ENCODE measurements at places on chromosomes 2 and 18. TPM values are rescaled to one million over a fixed set of nuclear protein-coding genes. Genes with fewer than 3 reads are reported as not detected.

DNA sequence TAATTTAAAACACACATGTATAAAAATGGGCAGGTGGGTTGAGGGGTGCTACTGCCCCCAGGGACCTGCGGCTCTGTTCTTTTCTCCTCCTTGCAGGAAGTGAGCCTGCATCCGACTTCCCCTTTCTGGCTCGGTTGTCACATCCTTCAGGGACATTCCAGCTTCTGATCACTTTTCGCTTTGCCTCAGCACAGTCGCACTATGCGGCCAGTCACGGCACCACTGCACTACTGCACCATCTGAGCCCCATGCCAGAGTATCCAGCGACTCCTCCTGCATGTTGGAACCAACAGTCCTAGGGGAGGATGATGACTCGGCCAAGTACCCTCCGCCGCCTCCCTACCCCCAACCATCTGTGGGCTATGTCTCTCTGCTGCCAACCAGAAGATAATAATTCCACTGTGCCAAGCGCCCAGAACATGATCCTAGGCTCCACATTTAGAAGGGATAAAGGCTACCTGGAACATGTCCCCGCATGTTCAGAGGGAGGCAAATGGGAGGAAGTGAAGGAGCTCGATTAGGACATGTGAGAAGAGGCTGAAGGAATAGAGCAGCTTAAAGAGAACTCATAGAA lies 17.6 kb downstream of the CDC42EP3 start:
- no peak for DNase-seq

GRCh38 chr2:233165895-233166661 lies 85.4 kb upstream of the ATG16L1 start:
- peak; percentile 54 for DNase-seq

Gene LOXHD1
- 0.29 TPM for total RNA-seq

DNA sequence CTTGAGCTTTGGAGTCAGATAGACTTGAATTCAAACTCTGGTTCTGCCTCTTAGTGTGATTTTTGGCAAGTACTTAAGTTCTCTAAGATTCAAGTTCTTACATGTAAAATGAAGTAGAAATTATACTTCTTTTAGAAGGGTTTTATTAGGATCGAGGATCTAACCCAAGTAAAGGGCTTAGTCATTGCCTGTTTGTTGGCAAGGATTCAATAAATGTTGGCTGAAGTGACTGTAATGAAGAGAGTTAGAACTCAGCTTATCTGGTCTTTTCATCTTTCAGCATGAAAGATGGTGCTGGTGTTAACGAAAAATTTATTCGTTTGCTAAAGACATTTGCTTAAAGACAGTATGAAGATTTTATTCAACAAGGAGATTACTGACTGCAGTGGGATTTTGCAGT lies 315.9 kb upstream of the THUMPD2 start:
- DNase-seq = no peak

DNA sequence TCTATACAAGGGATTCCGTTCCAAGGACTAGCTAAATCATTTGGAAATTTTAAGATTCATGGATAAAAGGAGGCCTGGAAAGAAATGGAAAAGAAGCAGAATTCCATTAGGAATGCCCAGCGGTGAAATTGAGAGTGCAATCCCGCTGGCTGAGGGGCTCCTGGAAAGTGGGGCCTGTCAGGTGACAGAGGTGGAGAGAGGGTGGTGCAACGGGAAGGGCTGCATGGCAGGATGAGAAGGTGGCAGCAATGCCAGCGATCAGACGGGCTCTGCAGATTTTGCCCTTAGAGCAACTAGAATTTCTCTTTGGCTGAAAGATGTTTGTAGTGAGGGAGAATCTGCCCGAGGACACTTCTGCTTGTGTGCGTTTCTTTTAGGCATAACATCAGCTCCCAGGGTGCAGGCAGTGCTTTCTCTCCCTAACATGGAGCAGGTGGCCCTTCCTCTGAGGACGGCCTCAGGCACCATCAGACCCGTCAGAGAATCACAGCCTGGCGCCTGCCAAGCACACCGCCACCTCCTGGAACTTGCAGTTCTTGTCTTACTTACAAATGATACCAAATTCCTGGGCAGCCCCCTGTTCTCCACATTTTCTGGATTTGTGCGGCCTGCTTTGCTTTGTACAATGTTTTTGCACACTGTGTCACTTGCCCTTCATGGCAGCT lies 261.6 kb downstream of the NDUFA10 start:
- DNase-seq = no peak

GRCh38 chr2:17658251-17658843 lies 95.3 kb downstream of the SMC6 start:
- no peak for DNase-seq

DNA sequence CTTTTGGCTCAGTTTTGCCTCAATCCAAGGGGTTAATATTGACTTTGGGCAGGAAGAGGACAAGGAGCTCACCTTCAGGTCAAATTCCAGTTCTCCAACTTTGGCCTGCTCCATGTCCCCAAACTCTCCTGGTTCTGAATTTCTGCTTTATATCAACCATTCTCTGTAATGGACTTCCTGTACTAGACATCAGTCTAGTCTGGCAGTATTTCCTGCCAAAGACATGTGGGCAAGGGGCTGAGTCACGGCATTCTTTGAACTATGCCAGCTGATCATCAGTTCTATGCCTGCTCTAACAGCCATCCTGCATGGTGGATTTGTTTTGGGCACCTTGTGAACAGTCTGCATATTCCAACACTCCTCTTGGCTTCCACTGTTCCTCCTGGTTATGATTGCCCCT lies 199.4 kb downstream of the ZEB2 start:
- no peak for DNase-seq

Gene DSG4
- not detected for total RNA-seq

GRCh38 chr18:76075777-76076176 lies 419.3 kb downstream of the ZNF516 start:
- no peak for DNase-seq

Gene TACR1
- total RNA-seq = 5.5 TPM

GRCh38 chr2:222034058-222034457 lies 264.7 kb downstream of the PAX3 start:
- no peak for DNase-seq

Measured in ureter (tissue), 1 donor.